ENCODE measurements at places on chromosomes 6 and 20.

DNA sequence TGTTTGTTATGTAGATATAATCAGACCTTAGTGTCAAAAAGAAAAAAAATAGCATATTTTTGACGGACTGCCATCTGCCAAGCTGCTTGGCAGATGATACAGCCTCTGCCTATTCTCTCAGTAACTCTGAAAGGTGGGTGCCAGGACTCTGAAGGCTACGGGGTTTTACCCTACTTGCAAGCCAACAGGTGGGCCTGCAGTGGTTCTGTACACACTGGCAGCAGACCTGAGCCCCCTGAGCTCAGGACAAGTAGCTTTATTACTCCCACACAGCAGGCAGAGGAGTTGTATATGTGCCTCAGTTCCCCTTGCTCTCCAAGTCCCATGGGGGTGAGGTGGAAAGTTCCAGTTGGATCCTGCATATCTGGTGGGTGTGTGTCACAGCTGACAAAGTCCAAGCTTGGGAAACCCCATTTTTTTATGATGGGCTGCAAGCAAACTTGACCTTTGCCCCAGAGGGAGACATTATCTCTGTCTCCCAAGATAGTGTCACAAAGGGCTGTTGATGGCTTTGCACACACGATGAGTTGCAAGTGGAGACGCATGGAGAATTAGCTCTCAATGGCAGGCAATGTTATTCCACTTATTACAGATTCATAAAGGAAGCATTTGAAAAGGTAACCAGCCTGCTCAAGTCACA is 20.5 kb upstream of the AFDN start:
- DNase-seq, result no peak

DNA sequence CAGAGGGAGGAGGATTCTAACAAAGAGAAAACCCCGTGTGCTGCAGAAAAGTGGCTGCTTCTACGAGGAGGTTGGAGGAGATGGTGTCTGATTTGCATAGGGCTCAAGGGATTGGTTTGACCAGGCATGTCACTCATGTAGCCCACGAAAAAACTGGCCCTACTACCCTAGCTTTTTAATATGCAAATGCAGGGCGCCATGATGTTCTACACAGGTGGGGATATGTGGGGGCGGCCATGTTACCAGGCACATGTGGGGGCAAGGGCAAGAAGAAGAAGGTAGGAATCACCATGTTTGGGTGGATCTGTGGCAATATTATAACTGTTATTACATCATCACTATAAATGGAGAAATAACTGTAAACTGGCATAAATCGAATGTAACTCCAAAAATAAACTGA is 9.9 kb downstream of the KIAA1755 start:
- DNase-seq, result no peak

- no peak for DNase-seq
Measured at GRCh38 chr6:13935190-13935880, 10.6 kb downstream of the RNF182 start.

GRCh38 chr6:80967609-80968008 is 784.9 kb downstream of the TENT5A start:
- no peak for DNase-seq

DNA sequence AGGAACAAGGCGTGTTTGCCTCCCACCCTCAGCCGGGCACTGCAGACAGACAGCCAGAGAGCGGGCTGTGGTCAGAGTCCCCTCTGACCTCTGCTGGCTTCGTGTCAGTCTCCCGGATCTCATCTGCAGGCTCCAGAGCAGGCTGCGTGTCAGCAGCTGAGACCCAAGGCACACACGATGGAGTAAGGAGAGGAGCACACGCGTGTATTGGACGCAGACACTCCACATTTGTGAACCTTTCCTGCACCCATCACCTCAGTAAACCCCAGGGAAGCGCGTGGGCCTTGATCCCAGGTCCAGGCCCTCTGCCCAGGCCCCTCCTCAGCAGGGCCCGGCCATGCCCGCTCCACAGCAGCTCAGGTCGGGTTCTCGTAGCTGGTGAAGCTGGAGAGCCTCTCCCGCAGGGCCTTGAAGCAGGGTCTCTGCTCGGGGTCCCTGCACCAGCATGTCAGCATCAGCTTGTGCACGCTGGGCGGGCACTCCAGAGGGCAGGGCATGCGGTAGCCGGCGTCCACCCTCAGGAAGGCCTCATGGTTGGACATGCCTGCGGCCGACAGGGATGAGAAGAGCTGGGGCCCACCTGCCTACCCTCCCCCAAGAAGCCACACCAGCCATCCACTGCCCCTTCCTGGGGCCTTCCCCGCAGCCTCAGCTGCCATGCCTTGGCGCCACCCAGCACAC is 7.9 kb downstream of the PTK6 start:
- no peak for DNase-seq

DNA sequence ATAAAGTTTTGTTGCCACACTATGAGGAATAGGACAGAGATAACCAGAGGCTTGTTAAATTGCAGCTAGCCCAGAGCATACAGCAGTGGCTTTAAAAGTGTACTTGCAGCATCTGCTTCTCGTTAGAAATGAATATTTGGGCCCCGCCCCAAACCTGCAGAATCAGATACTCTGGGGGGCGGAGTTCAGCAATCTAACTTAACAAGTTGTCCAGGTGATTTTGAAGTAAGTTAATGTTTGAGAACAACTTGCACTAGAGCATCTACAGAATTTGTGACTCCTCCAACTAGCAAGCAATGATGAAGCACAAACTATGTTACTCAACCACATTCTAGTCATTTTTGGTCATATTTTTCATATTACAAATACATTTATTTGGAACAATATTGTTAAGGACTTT is 10.6 kb upstream of the SUPT3H start:
- no peak for DNase-seq

DNA sequence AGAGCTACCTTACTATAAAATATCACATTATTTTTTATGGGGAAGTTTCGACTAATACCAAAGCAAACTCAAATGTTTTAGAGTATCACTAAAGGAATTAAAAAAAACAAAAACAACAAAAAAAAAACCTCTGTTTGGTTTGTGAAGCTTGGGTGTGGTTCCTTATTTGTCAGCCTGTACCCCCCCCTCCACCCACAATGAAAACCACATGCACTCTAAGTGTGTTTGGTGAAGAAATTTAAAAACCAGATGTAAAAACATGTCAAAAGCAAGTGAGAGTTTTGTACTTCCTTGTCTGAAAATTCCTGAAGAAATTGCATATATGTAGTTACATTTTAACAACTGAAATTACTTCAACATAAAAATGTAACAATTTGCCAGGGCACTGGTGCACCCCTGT is 3.1 kb downstream of the STK38 start:
- no peak for DNase-seq

DNA sequence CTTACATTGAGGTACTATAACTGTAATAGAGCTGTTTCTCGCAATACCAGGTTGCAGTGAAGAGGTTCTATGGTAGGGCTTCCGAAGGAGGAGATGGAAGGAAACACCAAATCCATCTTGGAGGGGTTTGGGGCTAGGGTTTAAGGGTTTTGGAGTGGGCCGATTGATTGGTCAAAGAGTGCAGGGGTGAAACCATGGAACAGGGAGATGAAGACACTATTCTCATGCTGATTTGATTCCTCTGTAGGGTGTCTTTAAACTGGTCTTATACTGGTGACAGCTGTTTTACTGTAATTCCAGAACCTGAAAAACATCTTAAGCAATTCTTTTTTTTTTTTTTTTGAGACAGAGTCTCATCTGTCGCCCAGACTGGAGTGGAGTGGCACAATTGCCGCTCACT is 7.8 kb downstream of the SMIM13 start:
- DNase-seq, result no peak

DNA sequence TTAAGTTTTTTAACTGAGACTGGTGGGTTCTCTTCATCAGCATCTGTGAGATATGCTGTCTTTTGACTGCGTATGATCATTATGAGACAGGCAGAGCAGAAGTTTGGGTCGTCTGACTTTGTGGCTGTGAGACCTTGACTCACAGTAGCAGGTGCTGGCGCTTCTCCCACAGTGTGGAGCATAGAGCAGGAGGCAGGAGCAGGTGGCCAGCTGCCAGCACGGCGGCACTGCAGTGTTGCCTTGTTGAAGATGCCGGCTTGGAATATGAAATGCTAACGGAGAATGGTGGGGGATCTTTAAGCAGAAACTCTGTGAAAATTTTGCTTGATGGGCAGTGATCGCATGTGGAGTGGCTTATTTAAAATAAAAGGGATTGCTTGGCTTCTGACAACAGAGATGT is 105.0 kb downstream of the TIAM2 start:
- DNase-seq, result no peak

DNA sequence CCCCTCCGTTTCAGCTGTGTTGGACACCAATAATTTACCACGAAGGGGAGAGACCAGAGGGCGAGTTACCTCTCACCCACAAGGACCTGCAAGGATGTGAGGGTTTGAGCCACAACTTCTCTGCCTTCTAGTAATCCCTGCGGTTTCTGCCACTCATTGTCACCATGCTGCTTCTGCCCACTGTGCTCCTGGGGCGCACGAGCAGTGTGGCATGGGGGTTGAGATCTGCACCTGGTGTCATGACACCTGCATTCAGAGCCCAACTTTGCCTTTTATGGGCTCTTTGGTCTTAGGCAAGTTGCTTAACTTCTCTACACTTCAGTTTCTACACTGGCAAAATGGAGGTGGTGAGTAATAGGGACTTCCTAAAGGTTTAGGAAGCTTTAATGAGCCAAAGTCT is 84.9 kb downstream of the SOBP start:
- no peak for DNase-seq
